NCI-H2081 (cell line): ENCODE measurements at places on chromosomes 3 and 15.

DNA sequence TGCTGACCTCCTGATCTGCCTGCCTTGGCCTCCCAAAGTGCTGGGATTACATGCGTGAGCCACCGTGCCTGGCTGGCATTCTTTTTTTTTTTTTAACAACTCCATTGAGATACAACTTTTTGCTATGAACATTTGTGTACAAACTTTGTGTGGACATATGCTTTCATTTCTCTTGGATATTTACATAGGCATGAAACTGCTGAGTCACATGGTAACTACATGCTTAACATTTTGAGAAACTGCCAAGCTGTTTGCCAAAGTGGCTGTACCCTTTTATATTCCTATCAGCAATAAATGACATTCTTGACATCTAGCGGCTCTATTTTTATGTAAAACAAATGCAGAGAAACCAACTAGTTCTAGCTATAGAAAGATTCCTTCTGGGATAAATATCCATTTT is 8.7 kb upstream of the YEATS2 start:
- no peak for DNase-seq

- DNase-seq, result no peak
These were observed 45.6 kb downstream of the WNT5A start for GRCh38 chr3:55441499-55441898.

DNA sequence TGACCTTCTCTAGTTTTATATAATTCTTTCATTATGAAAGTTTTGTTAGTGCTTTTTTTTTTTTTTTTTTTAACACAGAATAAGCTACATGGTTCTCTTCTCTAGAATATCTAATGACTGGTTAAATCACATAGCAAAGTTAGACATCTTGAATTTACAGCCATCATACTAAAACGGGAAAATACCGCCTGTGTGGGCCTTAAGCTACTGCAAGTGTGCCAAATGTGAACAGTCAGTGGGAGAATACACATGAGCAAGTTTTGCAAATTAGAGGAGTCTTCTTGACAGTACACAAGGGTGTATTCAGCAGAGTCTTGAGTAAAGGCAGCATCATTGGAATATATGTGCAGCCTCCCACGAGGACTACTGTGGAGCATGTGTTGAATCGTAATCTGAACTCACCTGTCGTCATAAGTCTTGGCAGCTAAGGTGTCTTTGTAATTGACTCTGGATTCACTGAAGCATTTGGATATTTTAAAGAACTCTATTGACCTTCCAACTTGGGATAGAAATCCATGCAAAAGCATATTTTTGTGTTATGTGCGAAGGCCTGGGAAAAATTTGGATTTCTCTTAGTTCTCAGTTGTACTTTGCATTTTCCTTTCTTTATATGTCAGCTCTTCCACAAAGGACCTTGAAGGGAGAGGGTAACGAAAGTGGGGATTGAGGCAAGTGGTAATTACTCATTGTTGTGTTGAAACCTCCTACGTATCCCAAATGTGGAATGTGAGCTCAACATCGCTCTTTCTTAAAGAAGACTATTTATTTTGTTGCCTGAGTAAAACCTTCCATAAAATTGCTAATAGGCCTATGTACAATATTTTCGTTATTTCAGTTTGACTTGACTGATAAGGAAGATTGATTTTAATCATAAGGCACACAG is 117.4 kb downstream of the ATG7 start:
- no peak for DNase-seq

DNA sequence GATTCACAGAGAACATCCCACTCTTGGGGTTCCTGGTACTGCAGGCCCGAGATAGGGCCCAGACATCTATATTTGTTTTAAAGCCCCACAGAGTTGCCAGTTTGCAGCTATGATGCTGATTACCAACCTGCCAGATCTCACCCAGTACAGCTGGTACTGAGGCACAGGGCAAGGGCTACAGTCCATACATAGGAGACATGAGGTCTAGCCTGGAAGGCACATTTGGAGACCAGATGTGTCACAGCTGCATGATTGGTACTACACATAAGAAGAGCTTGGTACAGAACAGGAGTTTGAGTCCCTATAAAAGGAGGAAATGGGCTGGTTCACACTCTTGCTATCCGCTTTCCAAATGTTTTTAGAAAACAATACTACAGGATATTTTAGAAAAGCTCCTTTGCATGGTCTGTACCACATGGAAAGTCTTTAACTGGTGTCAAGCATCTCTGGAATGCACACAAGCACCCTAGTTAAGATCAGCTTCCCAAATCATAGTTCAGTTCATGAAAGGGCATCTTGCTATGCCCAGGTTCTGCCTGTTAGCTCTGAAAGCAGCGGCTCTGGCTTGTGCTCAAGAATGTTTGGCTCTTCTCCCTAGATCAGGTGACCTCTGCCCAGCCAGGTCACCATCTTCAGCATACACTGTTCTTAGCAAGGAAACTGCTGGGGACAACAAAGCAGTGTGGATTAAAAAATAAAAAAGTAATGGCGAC is 20.6 kb downstream of the MTMR14 start:
- DNase-seq, result no peak

- no peak for DNase-seq
These were observed 248.3 kb downstream of the VPS13C start for GRCh38 chr15:61811952-61812351.

- DNase-seq, result no peak
These were observed 465 bp downstream of the RUVBL1 start for GRCh38 chr3:128123156-128123537.

- no peak for DNase-seq
These were observed 19.9 kb downstream of the IQGAP1 start for GRCh38 chr15:90407871-90408317.

DNA sequence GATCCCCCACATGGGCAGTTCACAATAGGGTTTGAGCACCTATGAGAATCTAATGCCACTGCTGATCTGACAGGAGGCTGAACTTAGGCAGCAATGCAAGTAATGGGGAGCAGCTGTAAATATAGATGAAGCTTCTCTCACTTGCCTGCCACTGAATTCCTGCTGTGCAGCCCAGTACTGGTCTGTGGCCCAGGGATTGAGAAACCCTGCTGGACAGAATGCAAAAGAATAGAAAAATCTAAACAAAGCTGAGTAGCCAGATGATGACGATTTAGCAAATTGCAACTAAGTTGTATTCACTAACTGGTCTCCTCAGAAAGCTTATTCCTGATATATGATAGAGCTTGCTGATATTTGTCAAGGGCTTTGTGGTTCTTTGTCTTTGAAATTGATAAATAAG is 34.3 kb upstream of the APH1B start:
- no peak for DNase-seq

GRCh38 chr3:16148783-16149182 is 25.7 kb upstream of the GALNT15 start:
- DNase-seq, result no peak

GRCh38 chr15:69060041-69060481 is 45.6 kb downstream of the NOX5 start:
- DNase-seq, result no peak

- no peak for DNase-seq
These were observed 101.0 kb upstream of the RAD18 start for GRCh38 chr3:9064251-9064650.

- no peak for DNase-seq
These were observed 183.3 kb downstream of the LPP start for GRCh38 chr3:188337232-188337631.

DNA sequence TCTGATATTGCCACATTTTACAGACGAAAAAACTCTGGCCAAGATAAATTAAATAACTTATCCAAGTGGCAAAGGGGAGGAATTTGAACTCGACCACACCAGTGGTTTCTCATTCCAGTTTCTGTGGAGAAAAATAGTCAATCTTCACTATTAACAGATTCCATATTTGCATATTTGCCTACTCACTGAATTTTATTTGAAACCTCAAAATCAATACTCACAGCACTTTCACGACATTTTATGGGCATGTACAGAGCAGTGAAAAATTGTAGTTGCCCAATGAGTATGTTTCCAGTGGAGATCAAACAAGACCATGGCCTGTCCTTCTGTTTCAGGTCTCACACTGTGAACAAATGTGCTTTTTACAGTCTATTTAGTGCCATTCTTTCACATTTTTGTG is 374.3 kb downstream of the MAGI1 start:
- DNase-seq, result no peak

GRCh38 chr3:48826451-48826850 is 21.2 kb downstream of the PRKAR2A start:
- DNase-seq, result no peak

DNA sequence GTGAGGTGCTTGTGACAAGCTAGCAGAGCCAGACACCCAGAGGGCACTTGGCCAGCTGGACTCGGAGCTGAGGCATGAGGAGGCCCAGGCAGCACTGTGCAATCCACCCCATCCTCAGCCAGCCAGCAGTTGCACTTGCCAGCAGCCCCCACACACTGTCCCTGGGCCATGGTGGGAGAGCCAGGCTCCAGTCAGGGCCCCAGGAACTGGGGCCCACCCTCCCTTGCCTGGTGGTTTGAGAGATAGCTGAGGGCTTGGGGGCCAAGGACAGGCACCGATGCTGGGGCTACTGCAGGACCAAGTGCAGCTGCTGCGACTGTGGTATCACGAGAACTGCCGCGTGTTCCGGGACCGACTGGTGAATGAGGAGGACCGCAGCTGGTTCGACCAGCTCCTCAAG is 63.5 kb downstream of the DNAH1 start:
- no peak for DNase-seq
